ENCODE measurements at places on chromosomes 1 and 21. TPM values are rescaled to one million over a fixed set of nuclear protein-coding genes. Genes with fewer than 3 reads are reported as not detected.
A peak's percentile ranks its signal among the peaks of the same experiment; 100 is the strongest.

GRCh38 chr21:29166323-29166722 lies 35.9 kb downstream of the MAP3K7CL start:
- no peak for DNase-seq
- H3K4me1 ChIP-seq: peaks cover 25% of the 10 kb centered on the region
- no peak overlapping the region for H3K4me3 ChIP-seq
- no peaks in the 10 kb centered on the region for H3K36me3 ChIP-seq
- no peaks in the 10 kb centered on the region for H3K27me3 ChIP-seq

- H3K36me3 ChIP-seq: no peaks in the 10 kb centered on the region
- H3K27ac ChIP-seq: peak overlapping the region; percentile 59
- peak overlapping the region; percentile 26 for H3K4me3 ChIP-seq
- H3K27me3 ChIP-seq: no peaks in the 10 kb centered on the region
- H3K4me1 ChIP-seq: peaks cover 39% of the 10 kb centered on the region
Measured at GRCh38 chr1:8571200-8571984, 246.0 kb downstream of the RERE start.

DNA sequence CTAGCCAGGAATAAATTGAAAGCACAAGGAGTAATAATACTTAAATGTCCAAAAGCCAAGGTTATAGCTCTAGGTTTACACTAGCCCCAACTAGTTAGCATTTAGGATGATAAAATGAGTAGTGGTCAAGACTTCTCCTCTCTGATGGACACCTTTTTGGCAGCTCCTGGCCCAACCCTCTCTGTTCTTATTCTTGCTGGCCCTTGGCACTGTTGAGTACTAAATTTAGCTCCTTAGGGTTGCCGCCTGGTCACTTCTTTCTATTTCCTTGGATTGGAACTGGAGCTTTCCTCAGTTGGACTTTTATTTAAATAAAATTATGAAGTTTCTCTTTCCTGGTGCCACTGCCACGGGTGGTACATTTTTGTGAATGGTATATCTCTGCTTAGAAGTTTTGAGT lies 28.3 kb downstream of the ARID1A start:
- no peaks in the 10 kb centered on the region for H3K27me3 ChIP-seq
- H3K4me3 ChIP-seq: peak overlapping the region; percentile 46
- H3K36me3 ChIP-seq: peaks cover 5% of the 10 kb centered on the region
- peaks cover 100% of the 10 kb centered on the region for H3K4me1 ChIP-seq
- H3K27ac ChIP-seq: peak overlapping the region; percentile 82
- no peak for DNase-seq

The ANKRD34A gene
- 0.66 TPM for total RNA-seq

DNA sequence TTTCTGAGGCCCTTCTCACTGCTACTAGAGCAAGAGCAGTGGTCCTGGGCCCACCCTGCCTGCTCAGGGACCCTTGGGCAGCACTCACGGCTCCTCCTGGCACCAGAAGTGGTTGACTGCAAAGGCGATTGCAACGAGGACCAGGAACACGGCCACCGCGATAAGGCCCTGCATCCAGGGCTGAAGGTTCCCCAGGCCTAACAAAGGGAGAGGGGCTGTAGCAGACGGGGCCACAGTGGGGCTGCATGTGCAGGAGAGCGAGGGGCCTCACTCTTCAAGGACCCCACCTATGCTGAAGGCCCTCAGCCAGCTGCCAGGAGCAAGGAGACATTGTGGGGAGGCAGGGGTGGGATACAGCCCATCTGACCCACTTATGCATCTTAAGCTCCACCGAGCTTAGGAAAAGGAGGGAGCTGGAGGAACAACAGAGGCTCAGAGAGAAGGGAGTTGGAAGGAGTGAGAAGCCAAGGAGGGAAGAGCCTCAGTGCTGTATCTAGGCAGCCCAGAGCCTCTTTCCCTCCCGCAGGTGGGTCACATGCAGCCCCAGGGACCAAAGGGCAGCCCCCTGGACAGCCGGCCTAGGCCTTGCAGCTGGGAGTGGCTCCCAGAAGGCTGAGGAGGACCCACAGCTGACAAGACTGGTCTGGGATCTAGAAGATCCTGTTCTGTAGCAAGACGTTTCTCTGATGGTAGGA lies 2.5 kb downstream of the PDZK1IP1 start:
- H3K4me1 ChIP-seq: peaks cover 13% of the 10 kb centered on the region
- H3K27ac ChIP-seq: no peak overlapping the region
- H3K4me3 ChIP-seq: no peak overlapping the region
- DNase-seq: no peak

DNA sequence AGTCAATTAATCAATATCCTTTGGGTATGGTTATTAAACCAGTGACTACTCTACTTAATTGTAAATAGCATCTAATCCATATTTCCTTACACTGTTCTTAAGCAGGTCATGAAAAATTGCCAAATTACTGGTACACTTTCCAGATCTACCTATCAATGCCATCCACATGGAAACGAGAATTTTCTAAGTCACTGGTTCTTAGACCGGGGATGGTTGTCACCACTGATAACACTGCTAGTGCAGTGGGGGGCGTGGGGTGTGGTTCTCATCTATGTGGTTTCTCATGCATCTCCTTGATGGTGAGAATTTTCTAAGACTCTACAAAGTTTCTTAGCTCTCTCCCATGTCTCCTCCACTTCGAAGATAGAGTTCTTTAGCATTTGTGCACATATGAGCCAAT lies 63.7 kb upstream of the COG2 start:
- H3K4me3 ChIP-seq: no peak overlapping the region
- H3K4me1 ChIP-seq: no peaks in the 10 kb centered on the region
- no peak for DNase-seq
- no peaks in the 10 kb centered on the region for H3K36me3 ChIP-seq
- H3K27ac ChIP-seq: no peak overlapping the region
- H3K27me3 ChIP-seq: peaks cover 17% of the 10 kb centered on the region

Measured in left ventricle myocardium inferior (tissue), 1 donor.